ENCODE measurements at places on chromosomes 1 and 21.

DNA sequence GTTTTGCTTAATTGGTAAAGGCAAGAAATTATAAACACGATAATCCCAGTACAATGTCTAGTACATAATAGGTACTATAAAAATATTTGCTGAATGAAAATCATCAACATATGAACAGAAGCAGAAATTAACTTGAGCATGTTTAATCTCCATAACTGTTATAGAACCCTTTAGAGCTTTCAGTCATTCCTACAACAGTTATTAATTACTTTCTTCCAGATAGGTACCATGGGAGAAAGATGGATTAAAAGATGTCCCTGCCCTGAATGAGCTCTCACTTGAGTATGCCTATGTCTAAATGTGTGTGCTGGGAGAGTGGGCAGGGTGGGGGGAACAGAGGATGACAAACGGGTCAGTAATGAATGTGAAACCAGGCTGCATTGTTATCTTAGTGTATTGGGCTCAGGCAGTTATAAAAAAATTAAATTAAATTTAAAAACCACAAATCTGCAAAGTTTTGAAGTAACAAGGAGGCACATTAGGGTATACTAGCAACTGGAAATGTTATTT, 2.4 kb downstream of the EPS15 start:
- no peak for DNase-seq

DNA sequence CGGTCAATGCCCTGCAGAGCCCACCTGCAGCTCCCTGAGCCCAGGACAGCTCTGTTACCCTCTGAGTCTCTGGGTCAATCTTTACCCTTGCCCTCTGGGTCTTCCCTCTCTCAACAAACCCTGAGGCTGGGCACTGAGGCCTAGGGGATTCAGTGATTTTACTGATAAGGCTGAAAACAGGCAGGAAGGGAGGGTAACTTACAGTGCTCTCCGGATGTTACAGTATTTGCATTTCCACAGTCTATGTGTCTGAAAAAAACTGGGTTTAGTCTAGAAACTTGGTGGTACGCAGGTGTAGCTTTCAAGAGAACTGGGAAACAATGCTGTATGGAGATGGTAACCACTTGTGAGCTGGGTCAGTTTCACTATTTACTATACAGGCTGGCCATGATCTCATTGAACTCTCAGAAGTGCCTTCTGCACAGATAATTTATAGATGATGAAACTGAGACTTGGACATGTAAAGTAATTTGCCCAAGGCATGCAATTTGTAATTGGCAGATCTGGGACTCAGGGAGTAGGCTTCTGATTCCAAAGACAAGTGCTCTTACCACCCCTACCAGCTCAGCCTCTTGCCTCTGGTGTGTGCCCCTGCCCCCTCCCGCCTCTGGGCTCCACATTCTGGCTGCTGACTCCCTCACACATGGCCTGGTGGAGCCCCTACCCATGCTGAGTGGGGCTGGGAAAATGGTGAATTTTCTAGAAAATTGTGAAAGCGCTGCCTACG, 48.8 kb downstream of the TENT5C start:
- no peak for DNase-seq

DNA sequence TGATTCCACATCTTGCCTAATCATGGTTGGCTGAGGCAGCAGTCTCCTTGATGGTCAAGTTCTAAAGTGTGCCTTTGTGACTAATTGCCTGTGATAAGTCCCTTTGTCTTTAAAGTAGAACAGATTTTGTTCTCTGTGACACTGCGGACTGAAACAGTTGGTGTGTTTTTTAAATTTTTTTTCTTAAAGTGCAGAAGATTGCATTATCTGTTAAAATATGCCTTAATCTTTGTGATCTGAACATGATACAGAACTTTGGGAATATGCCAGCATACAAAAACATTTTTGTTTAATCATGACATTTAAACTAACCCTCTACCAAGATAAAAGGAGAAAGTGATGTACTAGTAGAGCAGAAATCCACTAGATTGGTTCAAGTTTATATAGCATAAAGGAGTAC, 1260.6 kb upstream of the ADGRL2 start:
- no peak for DNase-seq

DNA sequence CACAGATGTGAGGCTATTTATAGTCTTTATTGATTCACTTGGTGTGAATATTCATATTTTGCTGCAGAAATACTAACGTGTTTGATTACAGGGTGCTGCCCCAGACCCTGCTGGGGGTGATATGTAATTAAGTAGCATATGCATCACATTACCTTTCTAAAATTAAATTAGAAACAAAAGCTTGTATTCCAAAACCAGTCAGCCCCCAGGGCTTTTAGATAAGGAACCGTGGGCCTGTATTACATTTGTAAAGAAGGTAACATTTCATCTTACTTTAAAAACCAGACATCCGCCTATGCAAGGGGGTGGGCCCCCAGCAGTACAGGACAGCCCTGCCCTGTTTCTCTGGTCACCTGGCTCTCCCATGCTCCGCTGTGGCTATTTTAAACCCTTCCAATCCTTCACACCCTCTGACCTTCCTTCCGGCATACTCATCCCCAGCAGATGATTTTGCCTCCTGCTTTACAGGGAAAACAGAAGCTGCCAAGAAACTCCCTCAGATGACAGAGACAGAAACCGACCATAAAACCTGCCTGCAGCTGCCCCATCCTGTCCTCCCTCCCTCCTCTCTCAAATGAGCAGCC, 22.0 kb upstream of the KCNC4 start:
- peak; percentile 61 for DNase-seq

DNA sequence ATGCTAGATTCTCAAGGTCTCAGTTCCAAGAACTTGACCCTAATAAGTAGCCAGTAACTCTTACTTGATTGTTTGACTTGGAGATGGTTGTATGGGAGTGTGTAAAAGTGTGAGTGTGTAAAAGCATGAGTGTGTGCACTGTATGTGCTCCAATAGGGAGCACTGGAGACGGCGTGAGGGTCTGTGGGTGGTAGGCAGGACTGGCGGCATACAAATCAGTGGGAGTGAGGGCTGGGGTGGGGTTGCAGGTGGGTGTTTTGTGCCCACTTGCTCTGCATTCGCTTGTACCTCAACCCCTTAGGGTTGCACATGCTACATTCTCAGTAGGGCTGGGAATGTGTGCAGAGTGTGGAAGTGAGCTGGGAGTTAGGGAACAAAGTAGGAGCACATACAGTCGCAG, 79.5 kb upstream of the CD34 start:
- DNase-seq, result no peak

DNA sequence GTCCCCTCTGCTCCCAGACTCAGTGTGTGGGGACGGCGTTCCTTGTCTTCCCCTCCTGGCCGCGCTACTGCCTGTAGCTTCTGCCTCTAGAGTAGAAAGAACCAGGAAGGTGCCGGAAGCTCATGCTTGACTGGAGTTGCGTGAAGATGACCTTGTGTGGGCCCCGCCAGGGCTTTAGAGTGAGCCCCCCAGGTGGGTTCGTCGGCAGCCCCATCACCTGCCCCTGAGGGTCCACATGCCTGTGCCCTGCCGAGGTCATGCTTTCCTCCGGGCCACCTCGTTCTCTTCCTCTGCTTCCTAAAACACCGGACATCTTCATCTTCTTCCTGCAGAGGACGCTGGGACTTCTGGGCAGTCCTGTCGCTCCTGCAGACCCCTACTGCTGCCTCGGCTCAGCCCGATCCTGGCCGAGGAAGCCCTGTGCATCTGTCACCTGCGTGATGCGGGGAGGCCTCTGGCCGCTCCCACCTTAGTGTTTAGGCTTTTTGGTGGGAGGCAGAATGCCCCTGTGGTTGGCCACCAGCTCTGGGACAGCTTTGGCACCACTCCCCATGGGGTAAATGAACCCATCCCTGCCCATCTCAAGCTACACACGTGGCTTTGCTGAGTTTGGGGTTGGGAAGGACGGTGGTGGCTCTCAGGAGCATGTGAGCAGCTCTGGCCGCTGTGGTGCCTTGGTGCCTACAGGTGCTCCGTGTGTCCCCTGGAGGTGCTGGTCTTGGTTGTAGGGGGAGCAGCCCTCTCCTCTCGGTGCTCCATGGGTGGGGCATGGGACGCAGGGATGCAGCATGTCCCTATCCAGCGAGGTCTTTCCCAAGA, 12.3 kb downstream of the OBSCN start:
- no peak for DNase-seq

GRCh38 chr1:158026651-158027050, 33.2 kb downstream of the KIRREL1 start:
- DNase-seq, result no peak

- no peak for DNase-seq
Measured at GRCh38 chr1:51636764-51637522, 20.1 kb downstream of the OSBPL9 start.

GRCh38 chr21:17461014-17461413, 51.8 kb upstream of the CXADR start:
- no peak for DNase-seq

GRCh38 chr1:201984446-201984845, 2.0 kb downstream of the RNPEP start:
- no peak for DNase-seq

GRCh38 chr1:211892577-211892976, 62.0 kb upstream of the LPGAT1 start:
- no peak for DNase-seq

GRCh38 chr1:117740496-117740895, 134.6 kb downstream of the TENT5C start:
- DNase-seq, result no peak

DNA sequence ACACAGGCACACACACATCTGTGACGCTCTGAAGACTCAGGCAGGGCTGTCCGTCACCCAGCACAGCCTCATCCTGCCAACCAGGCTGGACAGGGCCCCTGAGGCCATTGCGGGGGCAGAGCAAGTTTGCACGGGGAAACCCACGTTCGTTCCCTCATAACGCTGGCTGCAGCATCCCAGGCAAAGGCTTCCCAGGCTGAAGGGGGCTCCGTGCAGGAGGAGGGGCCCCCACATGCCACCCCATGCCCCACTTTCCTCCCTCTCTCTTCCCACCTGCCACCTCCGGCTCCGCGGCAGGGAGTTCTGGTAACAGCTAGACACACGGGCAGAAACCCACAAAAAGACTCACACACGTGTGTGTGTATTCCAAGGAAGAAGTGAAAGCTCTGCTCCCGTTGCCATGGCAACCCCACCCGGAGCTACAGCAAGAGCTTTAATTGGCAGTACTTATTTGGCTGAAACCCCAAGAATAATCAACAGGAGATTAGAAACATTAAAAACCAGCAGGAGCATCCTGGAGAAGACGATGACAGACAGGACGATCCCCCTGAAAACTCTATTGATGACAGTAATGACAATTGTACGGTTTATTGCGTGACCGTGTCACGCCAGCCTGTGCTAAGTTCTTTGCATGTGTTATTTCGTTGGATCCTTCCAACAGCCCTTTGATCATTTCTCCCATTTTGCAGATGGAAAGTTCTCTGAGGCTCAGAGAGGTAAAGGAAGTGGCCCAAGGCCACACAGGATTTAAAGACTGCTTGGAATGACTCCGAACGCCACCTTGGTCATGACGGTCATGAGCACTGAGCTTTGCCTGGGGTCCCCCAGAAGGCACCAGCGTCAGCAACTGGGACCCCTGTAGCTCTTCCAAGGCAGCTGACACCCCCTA, 247.1 kb downstream of the NPHP4 start:
- no peak for DNase-seq

- no peak for DNase-seq
Measured at GRCh38 chr1:85864727-85865126, 156.5 kb upstream of the ZNHIT6 start.

DNA sequence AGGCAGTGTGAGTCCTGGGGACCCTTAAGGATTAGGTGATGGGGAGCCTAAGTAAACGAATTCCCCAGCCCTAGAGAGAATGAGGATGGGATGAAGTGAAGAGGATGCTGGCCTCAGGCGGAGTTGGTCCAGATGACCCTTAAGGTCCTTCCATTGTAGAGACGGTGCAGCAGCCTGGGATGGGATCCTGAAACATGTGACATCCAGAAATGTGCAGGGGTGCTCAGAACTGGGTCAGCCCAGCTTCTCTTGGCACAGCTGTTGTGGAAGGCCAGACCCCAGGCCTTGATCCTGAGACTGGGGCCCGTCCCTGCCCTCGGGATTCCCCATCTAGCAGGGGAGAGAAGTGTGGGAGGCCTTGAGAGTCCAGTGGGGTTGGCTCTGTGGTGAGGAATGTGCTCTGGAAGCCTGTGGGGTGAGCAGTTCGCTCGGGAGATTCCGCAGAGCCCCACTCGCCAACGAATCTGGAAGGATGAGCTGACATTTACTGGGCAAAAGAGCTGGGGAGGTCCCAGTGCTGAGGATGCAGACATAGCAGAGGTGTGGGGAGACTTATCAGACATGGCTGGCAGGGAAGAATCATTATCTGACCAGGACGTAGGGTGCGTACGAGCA, 28.1 kb downstream of the A3GALT2 start:
- no peak for DNase-seq

GRCh38 chr1:205060746-205061145, 17.7 kb downstream of the CNTN2 start:
- no peak for DNase-seq

GRCh38 chr1:181117648-181118449, 29.3 kb downstream of the IER5 start:
- DNase-seq, result no peak

GRCh38 chr1:157734321-157734720, 33.8 kb upstream of the FCRL3 start:
- DNase-seq, result no peak

- no peak for DNase-seq
Measured at GRCh38 chr1:50971748-50972305, 1.8 kb downstream of the CDKN2C start.

- DNase-seq, result no peak
Measured at GRCh38 chr1:21344750-21345443, 54.6 kb upstream of the ECE1 start.

DNA sequence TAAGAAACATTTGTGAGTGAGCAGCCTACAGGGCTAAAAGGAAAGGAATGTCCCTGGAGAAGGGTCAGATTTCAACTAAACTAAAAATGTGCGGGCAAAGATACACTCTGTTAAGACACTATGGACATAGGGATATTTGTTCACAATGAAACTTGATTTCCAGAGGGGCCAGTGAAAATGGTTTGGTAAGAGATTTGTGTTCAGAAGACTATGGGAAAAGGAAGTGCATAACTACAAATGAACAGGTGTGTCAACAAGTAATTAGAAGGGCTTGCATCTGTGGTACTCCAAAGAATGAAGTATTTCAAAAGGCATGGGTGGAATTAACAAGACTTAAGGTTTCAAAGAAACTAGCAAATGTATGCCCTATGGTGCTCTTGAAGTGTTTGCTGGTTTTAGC, 60.4 kb downstream of the NME7 start:
- DNase-seq, result no peak

- no peak for DNase-seq
Measured at GRCh38 chr1:37137014-37137413, 102.7 kb upstream of the GRIK3 start.

DNA sequence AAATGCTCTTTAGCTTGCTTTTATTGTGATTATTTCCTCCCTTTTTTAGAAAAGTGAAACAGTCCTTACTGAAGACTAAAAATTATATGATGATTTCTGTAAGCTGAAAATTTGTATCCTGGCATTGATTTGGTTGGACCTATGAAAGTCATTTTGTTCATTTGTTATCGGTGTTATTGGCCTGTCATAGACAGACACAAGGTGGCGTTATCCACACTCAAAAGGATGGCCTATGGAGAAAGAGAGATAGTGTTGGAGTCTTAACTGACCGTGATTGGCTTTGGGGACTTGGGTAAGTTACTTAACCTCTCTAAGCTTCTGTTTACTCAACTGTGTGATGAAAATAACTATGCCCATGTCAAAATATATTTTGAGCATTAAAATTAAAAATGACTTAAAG, 203.6 kb upstream of the CHODL start:
- no peak for DNase-seq

- no peak for DNase-seq
Measured at GRCh38 chr1:71687376-71687775, 595.0 kb downstream of the NEGR1 start.

All from H54 (cell line).